ENCODE measurements at places on chromosomes 3 and 15.

- DNase-seq = no peak
Observed at GRCh38 chr3:68060191-68060590, 405.8 kb upstream of the SUCLG2 start.

DNA sequence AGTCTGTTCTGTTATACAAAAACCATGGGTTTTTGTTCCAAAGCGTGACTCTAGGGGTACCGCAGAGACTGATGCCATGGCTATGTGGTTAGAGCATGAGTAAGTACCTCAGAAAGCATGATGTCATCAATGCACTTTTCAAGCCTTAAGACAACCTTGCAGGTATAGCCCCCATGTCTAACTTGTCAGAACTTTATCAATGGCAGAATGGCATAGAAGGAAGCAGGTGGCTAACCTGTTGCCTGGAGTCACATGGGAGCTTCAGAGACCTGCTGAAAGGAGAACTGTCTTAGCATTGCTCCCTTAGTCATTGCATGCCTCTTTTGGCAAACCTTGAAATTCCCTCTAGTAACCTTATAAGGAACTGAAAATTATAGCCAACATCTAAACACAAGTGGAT is 52.5 kb downstream of the EOMES start:
- DNase-seq = no peak

GRCh38 chr3:125322166-125322565 is 53.0 kb downstream of the ZNF148 start:
- DNase-seq = no peak

GRCh38 chr15:35047528-35047927 is 37.6 kb downstream of the NANOGP8 start:
- DNase-seq = no peak

- DNase-seq = peak; percentile 96
Observed at GRCh38 chr3:140911822-140912221, 29.8 kb upstream of the SLC25A36 start.

DNA sequence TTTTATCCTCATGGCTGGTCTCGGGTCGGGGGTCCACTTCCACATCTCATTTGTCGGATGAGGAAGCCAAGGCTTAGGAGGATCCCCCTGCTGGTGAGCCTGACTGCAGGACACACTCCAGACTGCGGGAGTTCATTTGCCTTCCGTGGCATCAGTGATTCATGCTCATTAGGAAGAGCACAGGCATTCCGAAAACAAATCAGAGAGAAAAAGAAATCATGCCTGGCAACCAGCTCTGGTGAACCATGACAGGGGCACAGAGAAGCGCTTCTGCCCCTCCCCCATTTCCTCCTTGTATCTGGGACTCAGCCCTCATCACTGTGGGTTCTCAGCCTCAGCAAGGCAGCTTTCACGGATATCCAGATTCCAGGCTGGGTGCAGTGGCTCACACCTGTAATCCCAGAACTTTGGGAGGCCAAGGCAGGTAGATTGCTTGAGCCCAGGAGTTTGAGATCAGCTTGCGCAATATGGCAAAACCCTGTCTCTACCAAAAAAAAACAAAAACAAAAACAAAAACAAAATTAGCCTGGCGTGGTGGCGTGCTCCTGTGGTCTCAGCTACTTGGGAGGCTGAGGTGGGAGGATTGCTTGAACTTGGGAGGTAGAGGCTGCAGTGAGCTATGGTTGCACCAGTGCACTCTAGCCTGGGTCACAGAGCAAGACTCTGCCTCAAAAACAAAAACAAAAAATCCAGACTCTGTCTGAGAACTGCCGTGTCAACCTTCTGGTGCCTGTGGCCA is 28.4 kb downstream of the IRAK2 start:
- DNase-seq = no peak

- peak; percentile 40 for DNase-seq
Observed at GRCh38 chr3:177498037-177498857, 301.0 kb upstream of the TBL1XR1 start.

GRCh38 chr3:163726125-163726524 is 1352.2 kb downstream of the SI start:
- DNase-seq = no peak

DNA sequence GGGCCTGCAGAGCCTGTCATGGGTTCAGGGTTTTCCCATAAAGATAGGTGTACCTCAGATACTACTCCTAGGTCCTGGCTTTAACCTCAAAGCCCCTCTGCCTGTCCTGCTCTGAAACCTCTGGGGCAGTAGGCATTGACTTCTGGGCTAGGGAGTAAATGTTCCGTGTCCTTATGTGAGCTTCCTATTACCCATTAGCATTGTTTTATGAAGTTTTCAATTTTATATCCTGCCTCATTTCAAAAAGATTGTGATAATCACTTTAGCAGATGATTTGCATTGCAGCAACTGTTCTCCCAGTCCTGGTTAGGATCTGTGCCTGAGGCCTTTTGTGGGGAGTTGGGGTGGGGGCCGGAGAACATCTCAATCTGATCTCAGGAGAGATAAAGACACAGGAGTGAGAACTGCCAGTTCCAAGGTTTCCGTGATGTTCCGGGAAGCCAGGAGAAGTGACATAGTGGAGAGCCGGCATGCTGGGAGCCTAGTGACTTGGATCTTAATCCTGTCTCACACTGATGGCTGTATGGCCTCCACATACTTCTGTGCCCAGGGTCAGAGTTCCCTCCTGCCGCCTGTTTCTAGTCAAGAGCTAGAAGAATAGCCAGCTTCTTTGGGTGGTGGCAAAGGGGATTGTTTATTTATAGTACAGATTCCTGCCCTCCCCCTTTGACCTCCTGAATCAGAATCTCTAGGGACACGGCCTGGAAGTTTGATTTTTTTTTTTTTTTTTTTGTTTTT is 10.6 kb downstream of the TPM1 start:
- no peak for DNase-seq

- peak; percentile 63 for DNase-seq
Observed at GRCh38 chr3:63349583-63350573, 71.8 kb downstream of the SYNPR start.

GRCh38 chr3:52495777-52496602 is 852 bp downstream of the STAB1 start:
- no peak for DNase-seq

DNA sequence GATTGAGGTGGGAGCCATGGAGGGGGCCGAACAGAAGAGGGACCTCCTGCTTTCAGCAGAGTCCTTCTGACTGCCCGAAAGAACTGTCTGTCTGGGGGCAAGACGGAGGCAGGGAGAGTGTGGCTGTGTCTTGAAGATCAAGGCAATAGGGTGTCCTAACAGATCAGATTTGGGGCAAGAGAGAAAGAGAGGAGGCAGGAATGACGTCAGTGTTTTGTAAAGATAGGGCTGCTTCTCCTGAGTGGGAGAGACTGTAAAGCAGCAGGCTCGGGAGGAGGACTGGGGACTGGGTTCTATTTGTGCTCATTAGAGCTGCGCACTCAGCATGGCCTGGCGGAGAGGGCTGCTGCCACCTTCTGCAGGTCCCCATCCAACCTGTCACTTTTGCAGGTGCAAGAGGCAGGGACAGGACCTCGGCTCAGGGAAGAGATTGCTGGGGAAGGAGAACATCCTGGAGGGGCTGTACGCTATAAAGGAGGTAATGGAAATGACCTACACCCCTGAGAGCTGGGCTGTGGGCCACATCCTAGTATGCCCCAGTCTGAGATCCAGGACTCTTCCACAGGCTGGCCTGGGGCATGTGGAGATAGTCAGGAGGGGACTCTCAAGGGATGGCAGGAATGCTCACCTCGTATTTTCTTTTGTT is 29.0 kb upstream of the FGD5 start:
- DNase-seq = no peak

DNA sequence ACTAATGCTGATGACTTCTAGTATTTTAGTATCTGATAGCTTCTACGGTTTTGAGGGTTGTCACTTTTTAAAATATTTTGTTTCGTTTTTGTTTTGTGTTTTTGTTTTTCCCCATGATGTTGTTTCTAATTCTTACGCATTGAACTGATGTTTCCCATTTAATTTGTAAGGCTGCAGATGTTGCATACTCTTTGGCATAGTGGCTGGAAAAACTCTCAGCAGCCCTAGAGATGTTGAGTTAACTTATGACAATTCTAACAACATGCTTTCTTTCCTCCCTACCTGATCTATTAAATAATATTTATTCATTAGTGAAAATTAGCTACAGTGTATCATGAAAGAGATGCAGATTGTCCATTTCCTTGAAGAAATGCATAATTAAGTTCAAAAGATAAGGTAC is 559.3 kb upstream of the GRM7 start:
- DNase-seq = no peak

DNA sequence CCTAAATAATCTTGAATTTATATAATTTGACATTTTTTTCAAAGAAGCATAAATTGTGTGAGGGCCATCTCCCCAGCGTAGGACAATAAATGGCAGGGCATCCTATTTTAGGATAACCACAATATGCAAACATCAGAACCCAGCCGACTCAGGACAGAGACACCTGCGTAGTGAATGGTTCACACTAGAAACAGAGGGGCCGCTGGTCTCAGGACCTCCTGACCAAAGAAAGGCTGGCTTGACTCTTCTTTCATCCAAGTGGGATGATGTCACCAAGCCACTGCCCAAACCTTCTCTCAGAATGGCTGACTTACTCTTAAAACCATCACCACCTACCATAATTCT is 162.1 kb downstream of the FOXP1 start:
- DNase-seq = no peak

- no peak for DNase-seq
Observed at GRCh38 chr3:58163234-58163633, 47.5 kb downstream of the DNASE1L3 start.

DNA sequence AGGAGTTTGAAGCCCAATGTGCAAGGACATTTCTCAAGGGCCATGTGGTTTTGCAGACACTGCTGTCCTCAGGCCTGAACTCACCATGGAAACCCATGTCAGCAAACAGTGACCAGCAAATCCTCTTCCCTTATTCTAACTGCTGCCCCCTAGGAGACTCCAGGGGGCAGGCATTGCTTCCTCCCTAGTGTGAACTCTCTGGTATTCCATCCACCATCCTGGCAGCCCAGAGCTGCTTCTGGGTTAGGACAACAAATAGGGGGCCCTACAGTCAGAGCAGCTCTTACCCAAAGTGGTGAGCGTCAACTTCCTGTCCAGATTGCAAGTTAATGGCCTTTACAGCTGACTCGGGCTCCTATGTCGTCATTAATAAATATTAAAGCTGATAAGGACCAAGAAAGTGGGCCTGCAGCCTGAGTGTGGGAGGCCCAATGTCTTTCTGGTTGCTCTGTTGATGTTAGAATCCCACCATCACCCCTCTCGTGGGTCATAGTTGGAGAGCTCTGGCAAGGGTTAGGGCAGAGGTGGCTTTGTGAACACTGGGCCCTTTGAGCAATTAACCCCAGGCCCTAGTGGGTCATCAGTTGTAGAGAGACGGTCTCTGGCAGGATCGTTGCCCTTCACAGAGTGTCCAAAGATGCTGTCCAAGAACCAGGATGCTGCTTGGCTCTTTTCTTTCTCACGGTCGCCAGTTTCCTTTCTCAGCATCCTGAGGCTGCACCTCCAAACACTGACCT is 41.5 kb downstream of the TGM4 start:
- DNase-seq = no peak

DNA sequence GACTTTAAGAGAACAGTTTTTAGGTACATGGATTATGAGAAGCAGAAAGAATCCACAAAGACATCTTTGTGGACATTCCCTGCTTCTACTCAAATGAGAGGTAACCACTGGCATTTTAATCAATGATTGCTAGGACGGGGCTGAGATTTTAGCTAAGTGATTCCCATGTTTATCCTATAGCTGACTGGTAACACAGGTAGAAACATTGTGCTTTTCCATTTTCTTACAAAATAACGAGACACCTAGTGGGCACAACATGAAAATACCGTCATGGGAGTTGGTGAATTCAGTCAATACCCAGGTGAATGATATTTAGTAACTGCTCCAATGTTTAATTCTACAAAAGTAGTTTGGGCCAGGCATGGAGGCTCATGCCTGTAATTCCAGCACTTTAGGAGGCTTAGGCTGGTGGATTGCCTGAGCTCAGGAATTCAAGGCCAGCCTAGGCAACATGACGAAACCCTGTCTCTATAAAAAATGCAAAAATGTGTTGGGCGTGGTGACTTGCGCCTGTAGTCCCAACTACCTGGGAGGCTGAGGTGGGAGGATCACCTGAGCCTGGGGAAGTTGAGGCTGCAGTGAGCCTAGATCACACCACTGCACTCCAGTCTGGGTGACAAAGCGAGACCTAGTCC is 37.2 kb upstream of the DENND4A start:
- DNase-seq = peak; percentile 36

- DNase-seq = no peak
Observed at GRCh38 chr3:101202640-101203039, 117.7 kb downstream of the IMPG2 start.

- peak; percentile 41 for DNase-seq
Observed at GRCh38 chr15:84633311-84634227, 20.5 kb downstream of the WDR73 start.

GRCh38 chr15:91609231-91609630 is 244.3 kb upstream of the SLCO3A1 start:
- DNase-seq = no peak

- peak; percentile 13 for DNase-seq
Observed at GRCh38 chr15:45126535-45127158, 3.0 kb downstream of the DUOXA1 start.

DNA sequence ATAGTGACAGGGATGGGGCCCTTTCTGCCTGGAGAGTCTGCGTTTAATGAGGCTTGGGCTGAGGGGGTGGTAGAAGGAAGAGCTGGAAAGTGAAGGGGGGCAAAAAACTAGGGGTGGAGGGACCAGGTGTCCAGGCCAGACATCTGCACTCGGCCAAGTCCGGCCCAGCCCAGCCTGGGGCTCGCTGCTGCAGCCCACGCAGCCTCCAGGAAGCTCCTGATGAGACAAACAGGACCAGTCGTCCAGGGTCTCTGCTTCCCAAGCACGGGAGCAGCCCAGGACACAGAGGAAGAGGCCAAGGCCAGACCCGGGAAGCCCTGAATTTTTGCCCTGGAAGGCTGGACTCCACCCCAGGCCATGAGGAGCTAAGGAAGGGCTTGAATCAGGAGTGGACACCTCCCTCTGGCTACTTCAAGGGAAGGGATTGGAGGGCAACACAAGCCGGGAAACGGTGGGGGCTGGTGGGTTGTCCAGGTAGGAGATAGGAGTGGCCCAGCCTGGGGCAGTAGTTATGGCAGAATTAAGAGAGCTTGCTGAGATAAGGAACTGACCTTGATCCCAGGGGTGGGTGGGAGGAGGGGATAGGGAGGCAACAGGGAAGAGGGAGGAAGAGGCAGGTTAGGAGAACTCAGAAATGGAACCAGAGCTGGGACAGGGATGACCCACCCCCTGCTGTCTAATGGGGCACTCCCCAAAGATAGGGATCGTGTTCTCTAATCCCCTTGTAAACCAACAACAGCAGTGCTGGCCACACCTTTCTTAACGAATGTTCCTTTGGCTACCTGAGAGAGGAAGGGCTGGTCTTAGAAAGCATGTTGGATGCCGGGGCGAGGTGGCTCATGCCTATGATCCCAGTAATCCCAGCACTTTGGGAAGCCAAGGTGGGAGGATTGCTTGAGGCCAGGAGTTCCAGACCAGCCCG is 89.5 kb downstream of the ANP32A start:
- DNase-seq = no peak

GRCh38 chr3:156151824-156152428 is 31.5 kb downstream of the KCNAB1 start:
- peak; percentile 84 for DNase-seq

DNA sequence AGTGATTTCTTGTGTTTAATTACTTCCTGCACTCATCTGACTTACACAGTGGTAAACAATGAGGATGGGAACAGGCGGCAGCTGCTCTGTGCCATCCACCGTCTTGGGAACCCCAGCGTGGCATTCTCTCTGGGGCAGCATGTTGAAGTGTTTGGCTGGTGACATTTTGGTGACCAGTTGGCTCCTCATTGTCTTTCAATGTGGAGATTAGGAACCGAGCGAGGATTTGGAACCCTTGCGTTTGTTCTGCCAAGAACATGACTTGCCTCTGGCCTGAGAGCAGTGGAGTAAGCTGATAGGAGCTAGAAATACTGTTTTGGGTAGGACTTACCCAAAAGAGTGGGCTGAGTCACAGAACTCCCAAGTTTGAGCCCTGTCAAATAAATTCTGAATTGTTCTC is 88.8 kb downstream of the IGF1R start:
- DNase-seq = no peak
